ENCODE measurements at places on chromosomes 13 and 19. TPM values are rescaled to one million over a fixed set of nuclear protein-coding genes. Genes with fewer than 3 reads are reported as not detected.

GRCh38 chr19:47765523-47766358, 12.8 kb upstream of the SELENOW start:
- no peak for DNase-seq

Gene ZNF541
- 0.15 TPM for total RNA-seq

DNA sequence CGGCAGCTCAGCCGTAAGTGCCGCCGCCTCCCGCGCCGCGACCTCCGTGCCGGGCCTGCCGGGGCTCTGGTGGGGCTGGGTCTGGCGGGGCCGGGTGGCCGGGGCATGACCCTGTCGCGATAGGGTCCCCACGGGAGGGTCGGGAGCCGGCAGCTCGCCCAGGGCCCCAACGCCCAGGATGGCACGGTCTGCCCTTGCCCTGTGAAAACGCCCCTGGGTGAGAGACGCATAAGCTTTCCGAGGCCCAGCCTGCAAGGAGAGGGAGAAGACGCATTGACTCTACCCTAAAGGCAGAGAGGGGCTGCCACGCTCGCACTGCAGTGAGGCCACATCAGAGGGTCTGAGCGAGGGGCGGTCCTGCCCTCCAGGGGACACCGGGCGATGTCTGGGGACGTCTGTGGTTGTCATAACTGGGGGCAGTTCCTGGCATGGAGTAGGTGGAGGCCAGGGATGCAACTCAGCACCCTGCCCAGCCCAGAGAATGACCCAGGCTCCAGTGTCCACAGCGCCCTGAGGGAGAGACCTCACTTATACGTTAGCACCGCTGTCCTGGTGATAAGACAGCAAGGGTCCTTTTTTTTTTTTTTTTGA, 539 bp downstream of the ZNF554 start:
- no peak for DNase-seq

DNA sequence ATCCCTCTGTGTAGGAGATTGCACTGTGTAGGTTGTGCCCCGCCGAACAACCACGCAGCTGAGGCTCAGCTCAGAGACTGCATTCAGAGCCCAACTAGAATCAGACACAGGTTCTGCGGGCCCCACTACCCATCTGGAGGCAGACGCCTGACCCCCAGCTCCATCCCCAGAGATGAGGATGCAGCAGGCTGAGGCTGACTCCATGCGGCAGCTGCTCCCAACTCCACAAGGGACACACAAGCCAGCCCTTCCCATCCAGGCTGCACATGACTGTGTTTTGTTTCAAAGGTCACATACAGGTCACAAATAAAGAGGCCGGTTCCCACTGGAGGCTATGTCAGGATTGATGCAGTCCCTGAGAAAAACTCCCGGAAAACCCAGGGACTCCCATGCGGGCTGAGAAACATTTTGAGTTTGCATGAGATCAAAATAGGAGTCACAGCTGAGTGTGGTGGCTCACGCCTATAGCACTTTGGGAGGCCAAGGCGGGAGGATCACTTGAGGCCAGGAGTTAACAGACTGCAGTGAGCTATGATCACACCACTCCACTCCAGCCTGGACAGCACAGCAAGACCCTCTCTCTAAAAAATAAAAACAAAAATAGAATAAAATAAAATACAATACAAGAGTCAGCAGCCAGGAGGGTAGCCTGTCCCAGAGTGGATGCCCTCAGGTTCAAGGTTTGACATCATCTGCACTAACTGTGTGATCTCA, 14.0 kb downstream of the ELL start:
- DNase-seq = no peak

DNA sequence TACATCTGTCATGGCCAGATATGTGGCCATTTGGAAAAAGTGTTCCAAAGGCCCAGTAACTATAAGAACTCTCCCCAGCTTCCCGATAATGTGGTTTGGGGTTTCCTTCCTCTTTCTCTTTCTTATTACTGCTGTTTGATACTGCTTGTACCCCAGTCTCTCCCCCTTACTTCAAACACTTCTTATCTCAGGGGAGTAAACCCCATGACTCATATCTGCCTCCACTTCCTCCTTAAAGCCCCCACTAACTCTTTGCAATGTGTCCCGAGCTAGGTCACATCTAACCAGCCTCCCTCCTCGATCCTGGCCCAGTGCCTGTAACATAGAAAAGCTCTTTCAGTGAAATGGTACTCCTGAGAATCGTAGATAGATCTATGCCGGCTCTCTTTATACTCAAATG, 82.4 kb upstream of the STARD13 start:
- no peak for DNase-seq

Gene SLC25A41
- total RNA-seq = 0.21 TPM

DNA sequence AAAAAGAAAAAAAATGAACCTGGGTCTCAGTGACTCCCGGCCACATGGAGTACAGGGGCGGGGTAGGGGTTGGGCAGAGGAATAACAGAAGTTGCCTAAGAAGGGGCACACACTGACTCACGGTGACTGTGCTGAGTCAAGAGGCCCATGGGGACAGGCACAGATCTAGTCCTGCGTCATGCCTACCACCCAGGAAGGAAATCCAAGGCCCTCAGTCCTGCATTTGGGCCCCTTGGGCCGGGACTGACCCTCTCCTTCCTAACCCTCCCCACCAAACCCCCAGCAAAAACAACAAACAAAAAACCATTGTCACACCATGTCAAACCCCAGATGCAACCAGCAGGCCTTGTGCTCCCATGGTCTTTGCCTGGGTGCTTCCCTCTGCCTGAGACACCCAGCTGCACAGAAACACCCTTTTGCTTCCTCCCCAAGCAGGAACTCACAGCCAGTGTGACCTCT, 9.6 kb upstream of the NOTCH3 start:
- DNase-seq = no peak

- no peak for DNase-seq
Observed at GRCh38 chr13:23349161-23349897, 84.2 kb downstream of the SACS start.

DNA sequence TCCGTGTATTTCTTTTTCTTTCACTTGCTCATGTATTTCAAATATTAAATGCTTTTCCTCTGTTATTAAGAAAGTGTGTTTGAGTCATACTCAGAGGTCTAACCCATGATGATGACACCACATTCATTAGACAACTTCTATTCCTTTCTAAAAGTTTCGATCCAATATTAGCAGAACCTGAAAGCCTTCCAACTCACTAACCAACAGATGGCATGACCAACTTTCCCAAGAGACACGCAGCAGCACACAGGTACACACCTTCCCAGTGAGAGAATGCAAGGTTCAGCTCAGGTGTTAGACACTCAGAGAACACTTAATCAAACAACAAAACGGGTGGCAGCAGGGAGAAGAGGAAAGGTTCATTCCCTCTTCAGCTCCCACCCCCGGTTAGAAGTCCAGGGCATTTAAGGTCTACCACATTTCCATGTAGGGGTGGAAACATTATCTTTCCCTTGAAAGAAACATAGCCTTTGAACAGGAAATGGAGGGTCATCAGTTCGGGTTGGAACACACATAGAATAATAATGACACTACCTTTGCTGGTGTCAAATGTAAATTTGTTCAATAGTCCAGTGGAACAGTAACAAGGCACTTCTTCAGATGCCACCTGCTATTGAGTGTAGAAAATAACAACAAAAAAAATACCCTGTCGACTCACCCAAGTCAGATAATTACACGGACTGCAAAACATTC, 404.2 kb downstream of the COG6 start:
- DNase-seq = no peak

DNA sequence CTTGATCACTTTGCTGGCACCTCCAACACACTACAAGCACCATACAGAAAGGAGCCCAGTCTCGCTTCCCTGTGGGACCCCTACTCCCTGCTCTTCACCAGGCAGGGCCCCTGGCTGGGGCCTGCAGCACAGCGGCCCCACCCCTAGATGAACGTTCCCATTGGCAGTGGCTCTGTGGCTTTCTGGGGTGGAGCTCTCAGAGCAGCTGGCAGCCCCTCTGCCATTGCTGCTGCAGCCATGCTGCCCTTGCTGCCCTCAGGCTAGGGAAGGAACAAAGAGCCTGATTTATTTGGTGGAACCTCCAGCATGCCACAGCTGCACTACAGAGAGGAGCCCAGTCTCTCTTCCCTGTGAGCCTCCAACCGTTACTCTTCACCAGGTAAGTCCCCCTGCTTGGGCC, 5.8 kb downstream of the SIGLEC6 start:
- no peak for DNase-seq

Gene LRP3
- total RNA-seq = 28.6 TPM

Gene PEAK3
- not detected for total RNA-seq

Gene HSD17B14
- 20.8 TPM for total RNA-seq

DNA sequence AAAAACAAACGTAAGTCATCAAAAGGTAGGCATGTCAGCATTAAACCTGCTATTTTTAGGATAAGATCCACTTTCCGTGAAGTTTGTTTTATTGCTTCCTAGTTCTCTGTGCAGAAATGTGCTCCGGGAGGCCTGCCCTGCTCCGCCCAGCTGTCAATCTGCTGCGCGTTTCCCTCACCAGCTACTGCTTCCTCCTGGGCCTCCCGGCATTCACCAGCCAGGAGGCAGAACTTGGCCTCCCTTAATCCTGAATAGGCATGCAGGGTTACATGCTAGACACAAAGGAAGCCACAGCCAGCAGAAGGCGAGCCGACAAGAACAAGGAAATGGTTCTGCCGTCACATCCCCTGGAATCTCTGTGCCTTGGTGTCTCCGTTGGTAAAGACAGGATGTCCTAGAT, 386.2 kb downstream of the IRS2 start:
- DNase-seq = no peak

DNA sequence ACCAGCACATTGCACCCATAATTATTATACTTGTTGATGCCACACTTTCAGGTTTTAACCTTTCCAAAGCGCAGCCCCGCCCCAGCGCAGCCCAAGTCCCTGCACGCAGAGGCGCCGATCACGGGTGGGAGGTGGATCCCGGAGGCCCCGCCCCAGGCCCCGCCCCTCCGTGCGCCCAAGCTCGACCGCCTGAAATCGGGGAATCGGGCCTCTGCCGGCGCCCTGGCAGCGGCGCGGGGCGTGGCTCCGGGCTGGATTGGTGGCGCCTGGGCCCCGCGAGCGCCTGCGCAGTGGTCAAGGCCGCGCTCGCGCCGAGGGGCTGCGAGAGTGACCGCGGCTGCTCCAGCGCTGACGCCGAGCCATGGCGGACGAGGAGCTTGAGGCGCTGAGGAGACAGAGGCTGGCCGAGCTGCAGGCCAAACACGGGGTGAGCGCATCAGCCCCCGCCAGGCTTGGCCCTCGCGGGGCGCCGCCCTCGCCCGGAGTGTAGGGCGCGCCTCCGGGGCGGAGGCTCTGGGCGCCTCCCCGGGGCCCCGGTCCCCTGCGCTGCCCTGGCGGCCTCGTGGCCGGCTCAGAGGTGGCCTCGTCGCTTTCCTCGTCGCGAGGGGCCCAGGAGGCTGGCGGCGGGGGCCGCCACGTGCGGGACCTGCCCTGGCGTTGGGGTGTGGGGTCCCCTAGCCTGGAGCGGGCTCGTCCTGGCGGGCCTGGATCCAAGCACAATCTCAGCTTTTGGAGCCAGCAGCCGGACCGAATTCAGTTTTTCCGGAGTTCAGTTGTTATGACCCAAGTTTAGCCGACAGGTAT, at the start of gene PDCD5:
Gene PDCD5 (plus strand): TSS at position 290 of the 804 bp plus-strand sequence. CDS start 72 bp downstream, at position 362.
- DNase-seq = peak; percentile 61
